Stimulated activated CD8-positive, alpha-beta memory T cell treated with anti-CD3 and anti-CD28 coated beads, Interleukin-15, amount 100 ng/mL, for 48 hours (primary cell): ENCODE measurements at places on chromosomes 2 and 18.
A peak's percentile ranks its signal among the peaks of the same experiment; 100 is the strongest.

DNA sequence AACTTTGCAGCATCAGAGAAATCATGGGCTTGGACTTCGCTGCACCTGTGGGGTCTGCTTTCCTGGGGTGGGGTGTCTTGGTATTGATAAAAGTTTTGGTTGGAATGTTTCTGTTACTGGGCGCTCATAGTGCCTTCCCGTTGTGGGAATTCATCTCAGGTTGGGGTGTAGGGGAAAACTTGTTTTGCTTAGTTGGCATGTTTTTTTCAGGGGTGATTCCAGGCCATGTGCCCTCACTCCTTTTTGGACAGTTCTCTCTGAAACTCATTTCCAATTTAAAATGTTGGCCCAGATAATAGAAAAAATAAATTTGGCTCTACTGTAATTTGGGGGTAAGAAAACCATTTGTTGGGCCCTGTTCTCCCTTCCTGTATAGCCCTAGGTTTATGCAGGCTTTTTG lies 1.5 kb downstream of the LTBP1 start:
- DNase-seq, result no peak

- DNase-seq, result no peak
Observed at GRCh38 chr2:36478999-36479398, 119.0 kb downstream of the FEZ2 start.

- no peak for DNase-seq
Observed at GRCh38 chr2:150621526-150622213, 134.2 kb upstream of the RND3 start.

GRCh38 chr2:198471291-198471690 lies 666.9 kb downstream of the PLCL1 start:
- DNase-seq, result no peak

DNA sequence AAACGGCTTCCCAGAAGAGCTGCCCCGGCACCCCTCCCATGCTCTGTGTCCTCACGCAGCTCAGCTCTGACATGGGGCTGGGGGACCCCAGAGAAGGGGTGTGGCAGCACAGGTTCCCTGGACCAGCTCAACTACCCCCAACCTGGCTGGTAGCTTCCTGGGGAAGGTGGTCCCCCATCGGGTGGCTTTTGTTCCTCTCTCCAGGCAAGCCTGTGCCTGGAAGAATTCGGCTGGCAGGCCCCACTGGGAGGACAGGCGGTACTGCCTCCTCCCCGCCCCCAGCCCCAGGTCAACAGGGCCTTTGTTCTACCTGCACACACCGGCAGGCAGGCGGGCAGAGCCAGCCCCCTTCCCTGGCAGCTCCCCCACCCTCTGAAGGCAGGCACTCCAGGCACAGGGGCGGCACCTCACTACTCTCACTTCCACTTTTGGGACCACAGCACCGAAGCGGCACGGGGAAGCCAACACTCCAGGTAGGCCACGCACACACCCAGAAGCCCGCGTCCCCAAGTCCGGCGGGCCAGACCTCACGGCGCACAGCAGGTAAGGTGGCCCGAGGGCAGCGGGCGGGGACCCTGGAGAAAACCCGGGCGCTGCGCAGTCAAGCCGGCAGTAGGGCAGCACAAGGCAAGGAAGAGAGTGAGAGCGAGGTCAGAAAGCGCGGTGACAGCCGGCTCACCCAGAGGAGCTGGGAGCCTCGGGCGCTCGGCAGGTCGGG lies 1.3 kb downstream of the HS6ST1 start:
- no peak for DNase-seq

- peak; percentile 50 for DNase-seq
Observed at GRCh38 chr2:192194866-192195547, at the start of gene TMEFF2. TSS of gene TMEFF2 (minus strand) at chr2:192194933. CDS start at chr2:192194524, 409 bp downstream.

- DNase-seq, result no peak
Observed at GRCh38 chr18:12774982-12775381, 72.1 kb downstream of the PSMG2 start.

DNA sequence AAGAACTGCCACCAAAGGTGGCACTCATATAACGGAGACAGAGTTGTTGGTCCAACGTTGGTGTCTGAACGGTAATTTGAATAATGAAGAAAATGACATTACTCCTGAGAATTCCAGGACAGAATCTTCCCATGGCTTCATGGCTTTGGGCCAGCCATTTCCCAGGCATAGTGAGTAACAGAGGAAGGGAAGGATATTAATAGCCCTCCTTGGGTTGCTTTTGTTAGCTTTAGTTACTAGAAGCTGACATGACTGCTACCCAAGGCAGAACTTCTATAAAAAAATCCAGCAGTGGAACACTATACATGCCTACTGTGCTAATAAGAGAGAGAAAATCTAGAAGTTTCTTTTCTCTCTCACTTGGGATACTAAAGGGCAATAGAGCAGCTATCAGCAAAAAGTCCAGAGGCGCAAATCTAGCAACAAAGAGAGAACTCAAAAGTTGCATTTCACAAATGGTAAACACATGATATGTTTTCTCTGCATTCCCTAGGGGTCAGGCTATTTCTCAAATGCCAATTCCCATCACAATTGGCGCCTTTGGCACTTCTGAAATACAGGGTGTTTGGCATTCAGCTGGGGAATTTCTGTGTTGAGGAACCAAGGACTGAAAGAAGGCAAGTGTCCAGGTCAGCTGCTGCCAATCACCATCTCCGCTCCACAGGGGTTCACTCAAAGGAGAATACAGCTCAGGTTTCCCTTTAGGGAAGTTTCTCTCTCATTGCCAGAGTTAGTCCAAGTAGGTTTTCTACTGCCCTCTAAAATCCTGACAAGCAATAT lies 160.8 kb upstream of the KYNU start:
- no peak for DNase-seq

DNA sequence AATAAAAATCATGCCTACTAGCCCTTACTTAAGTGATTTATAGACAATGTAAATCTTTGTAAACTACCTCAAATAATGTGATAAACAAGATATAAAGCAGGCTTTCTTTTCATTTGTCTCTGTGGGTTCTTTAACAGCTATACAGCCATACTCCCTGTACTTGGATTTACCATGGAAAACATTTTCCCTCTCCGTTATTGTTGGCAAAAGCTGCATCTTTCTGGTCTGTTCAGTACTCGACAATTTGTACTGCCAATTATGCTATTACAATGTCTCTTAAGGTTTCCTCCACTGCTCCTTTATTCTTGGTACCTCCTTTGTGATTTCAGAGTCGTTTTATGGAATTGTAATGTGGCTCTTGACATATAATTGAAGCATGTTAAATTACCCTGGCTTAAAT lies 426.3 kb upstream of the PKDCC start:
- DNase-seq, result no peak

DNA sequence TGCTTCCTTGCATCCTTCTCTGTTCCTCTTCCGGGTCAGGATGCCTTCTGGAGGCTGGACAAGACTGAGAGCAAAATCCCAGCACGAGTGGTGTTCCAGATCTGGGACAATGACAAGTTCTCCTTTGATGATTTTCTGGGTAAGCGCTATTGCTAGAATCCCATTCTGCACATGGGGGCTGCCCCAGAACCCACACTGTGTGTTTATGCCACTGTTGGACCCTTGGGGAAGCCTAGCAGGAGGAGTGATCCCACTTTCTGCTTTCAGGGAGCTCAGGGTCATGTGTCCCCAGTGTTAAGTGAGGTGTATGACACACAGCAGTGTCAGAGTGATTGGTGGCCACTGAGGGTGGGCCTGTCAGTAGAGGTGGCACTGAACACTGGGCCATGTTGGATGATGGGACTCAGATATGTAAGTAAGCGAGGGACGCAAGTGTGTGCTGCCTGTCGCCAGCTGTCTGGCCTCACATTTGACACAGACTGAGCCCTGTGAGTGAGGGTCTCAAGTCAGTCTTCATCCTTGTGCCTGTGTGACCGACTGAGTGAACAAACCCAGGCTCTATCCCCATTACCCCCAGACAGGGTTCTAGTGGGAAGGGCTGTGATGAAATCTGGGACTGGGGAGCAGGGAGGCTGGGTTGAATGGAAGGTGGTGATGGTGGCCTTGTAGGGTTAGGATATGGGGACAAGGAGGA lies 220.9 kb downstream of the DYSF start:
- no peak for DNase-seq

GRCh38 chr2:70115646-70116442 lies 28.6 kb downstream of the PCBP1 start:
- no peak for DNase-seq

GRCh38 chr2:96730212-96730611 lies 9.7 kb downstream of the LMAN2L start:
- no peak for DNase-seq

- DNase-seq, result peak; percentile 52
Observed at GRCh38 chr18:23498877-23499276, 4.4 kb upstream of the RMC1 start.

DNA sequence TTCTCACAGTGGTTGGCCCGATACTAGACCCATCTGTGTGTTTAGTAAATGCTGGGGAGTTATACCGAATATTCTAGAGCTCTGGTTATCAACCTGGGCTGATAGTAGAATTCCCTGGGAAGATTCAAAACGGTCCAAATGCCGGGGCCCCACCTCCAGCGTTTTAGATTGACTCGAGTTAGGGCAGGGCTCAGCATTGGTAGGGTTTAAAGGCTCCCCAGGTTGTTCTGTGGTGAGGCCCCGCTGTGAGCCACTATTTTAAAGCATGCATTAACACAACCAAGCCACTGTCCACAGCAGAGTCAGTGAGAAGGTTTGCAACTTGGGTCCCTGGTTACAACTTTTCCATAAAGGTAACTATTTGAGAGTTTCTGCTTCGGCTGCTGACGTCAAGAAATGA lies 73.6 kb downstream of the DYSF start:
- no peak for DNase-seq

- no peak for DNase-seq
Observed at GRCh38 chr2:106178716-106179115, 15.4 kb downstream of the UXS1 start.

- DNase-seq, result no peak
Observed at GRCh38 chr2:218710334-218710686, 325 bp upstream of the TTLL4 start.

DNA sequence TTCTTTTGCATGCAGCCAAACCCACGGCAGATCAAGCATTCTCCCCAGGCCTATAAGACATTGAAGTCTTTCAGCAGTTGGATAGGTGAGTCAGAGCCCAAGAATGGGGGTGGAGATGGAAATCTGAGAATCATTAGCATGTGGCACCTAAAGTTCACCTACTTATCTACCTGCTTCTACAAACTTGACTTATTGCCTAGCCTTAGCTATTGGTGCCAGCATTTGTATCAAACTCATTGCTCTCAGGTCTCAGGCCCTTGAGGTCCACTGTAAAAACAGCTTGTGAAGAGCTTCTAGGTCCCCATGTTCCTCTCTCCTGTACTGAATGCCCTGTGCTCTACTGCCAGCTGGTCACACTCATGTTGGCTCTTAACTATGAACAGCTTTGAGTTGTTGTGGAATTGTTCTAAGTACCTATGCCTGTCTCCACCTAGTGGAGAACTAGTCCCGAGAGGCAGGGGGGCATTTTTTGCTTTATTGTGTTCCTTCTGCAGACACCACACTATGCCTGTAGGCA lies 278.4 kb upstream of the SPRED2 start:
- no peak for DNase-seq
